ENCODE measurements at places on chromosomes 13 and 19.

GRCh38 chr19:30870876-30871275 is 478.4 kb downstream of the TSHZ3 start:
- no peak for DNase-seq

GRCh38 chr19:44345959-44346358 is 10.5 kb downstream of the ZNF112 start:
- peak; percentile 91 for DNase-seq

GRCh38 chr19:33731881-33732280 is 64.8 kb upstream of the KCTD15 start:
- DNase-seq = no peak

DNA sequence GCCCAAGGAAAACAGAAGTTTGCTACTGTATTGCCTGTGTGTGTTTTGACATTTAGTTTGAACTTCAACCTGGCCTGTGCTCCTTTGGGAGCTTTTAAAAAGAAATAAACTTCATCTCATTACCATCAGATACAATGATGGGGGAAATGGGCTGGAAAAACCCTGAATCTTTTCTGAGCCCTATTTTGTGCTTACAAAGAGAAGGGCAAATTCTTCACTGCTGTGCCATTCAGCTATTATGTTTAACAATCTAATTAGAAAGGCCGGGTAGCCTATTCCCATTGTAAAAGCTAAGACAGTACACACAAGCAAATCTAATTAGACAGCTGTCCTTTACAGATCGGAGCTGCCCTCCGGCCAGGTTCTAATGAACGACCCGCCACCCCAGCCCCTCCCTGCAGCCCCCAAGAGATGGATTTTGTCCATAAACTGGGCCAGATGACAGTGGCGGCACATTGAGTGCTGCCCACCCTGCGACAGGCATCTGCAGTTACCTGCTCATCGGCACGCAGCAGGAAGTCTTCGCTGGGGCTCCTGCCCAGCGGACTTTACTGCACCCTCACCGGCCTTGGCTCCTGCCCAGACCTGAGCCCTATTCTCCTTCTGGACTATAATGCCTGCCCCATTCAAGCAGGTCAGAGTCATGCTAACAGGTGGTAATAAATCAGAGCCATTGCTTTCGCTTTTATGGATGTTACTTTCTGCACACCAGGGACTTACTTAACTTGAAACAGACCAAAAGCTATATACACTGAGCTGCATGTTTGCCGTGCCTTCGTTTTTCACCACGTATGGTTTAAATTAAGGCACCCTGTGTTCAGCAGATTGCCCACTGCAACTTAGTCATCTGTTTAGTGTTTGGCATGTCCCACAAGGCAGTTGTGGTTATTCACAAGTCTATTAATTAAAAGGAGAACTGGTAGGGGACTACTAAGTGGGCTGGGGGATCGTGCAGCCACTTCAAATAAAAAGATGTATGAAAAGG is 549.6 kb downstream of the FGF9 start:
- DNase-seq = no peak

DNA sequence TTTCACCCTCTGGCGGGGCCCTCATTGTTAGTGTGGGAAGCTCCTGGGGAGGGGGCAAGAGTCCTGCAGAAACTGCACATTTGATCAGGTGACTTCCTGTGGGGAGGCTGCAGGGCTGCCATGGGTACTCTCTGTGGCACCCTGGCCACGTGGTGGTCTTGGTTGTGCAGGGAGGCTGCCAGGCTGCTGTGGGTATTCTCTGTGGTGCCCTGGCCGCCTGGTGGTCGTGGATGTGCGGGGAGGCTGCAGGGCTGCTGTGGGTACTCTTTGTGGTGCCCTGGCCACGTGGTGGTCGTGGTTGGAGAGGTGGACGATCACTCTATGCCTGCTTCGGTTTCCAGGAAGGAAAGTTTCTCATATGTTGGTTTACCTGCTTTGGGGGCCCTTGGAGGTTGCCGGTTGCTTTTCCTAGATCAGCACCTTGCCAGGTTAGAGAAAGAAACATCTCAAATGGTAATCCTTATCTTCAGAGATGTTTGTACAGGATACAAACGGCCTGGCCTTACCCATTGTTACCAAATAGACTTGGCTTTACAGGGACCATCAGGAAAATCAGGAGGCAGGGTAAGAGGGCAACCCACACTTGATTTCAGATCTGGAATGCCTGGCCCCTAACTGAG is 22.9 kb downstream of the TEX29 start:
- no peak for DNase-seq

DNA sequence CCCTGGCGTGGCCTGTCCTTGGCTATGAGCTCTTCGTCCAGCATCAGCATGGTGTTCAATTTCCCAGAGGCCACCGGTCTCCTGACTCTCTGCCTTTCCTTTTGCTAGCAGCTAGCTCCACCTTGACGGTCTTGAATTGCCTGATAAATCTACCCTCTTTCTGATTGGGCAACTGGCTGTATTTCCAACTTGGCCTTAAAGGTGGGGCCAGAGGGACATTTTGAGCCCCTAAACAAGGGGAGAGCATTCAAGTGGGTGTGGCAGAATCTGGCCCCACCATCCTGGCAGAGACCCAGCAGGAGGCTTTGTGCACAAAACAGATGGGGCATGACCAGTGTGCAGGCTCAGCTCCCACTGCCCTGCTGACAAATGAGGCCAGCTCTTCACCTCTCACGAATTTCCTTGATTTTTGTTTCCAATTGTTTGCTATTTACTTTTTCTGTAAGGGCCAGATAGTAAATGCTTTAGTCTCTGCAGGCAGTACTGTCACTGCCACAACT is 148.9 kb upstream of the VSTM2B start:
- no peak for DNase-seq

- no peak for DNase-seq
Observed at GRCh38 chr13:64723724-64724123, 2506.4 kb downstream of the PCDH9 start.

DNA sequence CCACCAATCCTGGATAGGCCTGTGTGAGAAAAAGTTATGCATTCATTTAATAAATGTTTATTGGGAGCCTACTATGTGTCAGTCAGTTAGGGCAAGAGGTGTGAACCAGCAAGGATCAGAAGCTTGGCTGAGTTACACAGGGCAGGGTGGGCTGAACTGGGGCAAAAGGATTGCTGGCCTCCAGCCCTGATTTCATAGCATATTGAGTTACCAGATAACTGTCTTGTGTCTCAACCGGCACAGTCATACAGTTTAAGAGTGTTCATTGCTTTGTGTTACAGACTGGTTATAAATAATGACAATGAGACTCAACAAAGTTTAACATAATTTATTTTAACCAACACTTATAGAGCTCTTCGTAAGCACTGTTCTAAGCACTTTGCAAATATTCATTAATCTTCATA is 253.8 kb downstream of the DLEU7 start:
- no peak for DNase-seq

DNA sequence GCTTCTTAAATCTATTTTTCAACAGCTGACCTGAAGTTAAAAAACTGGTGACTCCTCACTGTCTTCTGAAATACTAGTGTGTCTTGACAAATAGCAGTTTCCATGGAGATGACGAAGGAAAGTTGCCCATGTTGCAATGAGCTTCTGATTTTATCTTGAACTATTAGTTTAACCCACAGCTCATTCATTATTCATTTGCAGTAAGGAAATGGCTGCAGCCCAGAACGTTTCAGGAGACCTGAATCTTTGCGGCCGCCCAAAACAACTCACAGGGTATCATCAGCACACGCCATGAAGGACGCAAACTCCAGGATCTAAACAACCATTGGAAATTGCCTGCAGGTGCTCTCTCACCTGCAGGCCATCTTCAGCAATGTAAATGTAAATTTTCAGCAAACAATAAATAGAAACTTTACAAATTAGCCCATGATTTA is 142.5 kb downstream of the DCLK1 start:
- no peak for DNase-seq

DNA sequence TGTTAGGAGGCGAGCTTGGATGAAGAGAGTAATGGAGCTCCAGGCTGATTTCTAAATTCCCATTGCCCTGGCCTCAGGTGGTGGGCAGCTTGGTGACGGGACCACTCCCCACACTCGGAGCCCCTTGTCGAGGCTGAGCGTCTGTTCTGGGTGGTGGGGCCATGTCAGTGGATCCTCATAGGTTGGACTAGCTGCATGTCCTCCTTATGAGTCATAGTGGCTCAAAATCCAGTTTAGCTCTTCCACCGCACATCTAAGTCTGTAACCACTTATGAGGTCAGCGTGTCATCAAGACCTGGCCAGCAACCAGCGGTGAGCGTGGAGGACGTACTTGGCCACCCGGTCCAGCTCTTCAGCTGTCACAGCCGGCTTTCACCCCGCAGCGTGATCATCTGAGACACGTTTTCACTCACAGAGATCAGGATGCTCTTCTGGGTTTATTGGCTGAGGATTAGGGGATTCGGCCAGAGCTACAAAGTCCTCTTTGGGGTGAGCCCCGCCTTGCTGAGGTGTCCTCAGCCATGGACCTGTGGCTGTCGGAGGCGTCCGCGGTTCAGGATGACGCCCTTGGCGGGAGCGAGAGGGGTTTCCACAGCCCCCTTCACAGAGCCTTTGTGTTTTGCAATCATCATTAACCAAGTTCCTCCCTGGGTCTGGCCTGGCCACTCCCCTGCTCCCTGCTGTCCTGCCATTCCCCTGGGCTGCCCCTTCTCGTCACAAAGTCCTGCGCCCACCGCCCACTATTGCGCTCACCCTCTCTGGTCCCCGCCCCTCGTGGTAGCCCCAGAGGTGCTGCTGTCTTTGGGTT is 41.9 kb downstream of the ADPRHL1 start:
- no peak for DNase-seq

DNA sequence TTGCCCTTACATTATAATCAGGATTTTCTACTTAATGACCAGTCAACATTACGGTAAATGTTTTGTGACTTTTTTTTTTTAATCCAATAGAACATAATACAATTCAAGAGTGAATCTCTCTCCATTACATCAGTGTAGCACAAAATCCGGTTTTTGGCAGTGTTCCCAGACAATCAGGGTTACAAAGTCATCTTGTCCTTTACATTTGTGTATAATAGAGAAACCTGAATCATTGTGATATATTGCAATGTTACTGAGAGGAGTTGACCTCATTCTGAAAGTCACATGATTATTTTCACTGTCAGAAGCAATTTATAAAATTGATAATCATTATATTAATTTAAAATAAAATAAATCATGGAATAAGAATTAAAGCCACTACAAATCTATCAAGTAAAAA is 1346.0 kb upstream of the SPRY2 start:
- DNase-seq = no peak

- DNase-seq = peak; percentile 2
Observed at GRCh38 chr13:90545070-90545840, 802.2 kb upstream of the MIR17HG start.

DNA sequence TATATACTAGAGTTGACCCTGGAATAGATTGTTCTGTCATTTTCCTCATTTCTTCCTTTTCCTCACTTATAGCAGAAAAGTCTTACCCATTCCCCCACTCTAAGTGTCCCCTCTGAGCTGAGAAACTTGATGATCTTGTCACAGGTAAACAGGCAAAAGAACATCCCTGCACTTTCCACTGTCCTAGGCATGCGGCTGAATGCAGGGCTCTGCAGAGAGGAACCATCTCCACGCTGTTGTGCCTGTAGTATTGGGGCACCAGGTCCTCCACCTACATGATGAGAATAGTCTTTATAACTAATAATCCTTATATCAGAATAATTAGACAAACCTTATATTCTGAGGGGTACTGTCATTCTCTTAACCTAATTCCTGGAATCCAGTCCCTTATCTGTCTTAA is 211.3 kb downstream of the RBM26 start:
- no peak for DNase-seq

GRCh38 chr13:48233889-48234488 is 983 bp downstream of the ITM2B start:
- no peak for DNase-seq

DNA sequence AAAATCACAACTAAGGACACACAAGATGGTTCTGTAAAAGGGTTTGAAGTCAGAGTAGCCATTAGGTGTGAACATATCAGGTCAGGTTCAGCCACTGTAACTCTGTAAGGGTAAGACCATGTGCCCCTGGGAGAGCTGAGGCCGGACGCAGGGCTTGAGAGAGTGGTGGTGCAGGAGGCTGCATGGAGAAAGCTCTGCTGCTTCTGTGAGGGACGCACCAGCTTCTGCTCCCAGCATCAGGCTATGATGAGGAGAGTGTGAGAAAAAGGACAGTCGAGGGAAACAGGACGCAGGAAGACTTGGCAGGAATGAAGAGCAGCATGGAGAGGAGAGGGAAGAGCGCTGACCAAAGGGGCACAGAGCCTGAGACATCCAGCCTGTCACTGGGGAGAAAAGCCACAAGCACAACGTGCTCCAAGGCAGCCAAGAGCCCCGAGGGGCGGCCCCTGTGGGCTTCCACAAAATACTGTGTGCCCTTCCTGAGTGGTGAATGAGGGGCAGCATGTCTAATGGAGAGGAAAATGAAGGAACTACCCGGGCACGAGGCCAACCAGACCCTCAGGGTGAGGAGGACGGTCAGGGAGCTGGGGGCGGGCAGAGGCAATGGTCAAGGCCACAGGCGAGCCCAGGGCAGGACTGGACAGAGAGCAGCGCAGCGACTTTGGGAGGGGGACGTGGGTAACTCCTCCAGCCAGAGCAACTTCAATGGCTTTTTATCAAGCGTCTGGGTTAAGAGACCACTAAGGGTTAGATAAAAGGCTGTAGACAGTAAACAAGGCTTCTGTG is 107.7 kb downstream of the COL4A1 start:
- DNase-seq = no peak

GRCh38 chr19:703651-704446 is 4.9 kb upstream of the PALM start:
- DNase-seq = no peak

DNA sequence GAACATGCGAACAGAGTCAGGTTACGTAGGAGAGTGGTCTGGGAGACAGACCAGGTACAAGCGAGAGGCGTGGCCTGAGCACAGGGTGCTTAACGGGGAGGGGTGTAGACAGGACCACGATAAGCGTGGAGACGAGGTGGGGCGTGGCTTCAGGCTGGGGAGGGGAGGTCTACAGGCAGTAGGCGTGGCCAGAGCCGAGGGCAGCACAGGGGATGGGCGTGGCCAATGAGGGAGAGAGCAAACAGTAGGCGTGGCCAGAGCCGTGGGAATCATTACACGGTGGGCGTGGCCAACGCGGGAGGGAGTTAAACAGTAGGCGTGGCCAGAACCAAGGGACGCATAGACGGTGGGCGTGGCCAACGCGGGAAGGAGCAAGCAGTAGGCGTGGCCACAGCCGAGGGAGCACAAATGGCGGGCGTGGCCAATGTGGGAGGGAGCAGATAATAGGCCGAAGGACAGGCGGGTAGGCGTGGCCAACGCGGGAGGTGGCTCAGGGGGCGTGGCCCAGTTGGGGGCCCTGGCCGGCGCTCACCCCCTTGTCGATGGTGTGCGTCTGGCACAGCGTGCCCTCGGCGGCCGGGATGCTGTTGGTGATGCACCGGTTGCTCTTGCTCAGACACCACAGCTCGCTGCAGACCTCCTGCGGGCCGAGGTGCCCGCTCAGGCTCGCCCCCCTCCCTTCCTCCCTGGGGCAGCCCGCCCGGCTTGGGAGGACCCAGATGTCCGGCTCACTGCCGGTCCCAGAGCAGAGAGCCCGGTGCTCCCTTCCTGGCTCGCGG is 15.2 kb upstream of the MYO1F start:
- DNase-seq = no peak

DNA sequence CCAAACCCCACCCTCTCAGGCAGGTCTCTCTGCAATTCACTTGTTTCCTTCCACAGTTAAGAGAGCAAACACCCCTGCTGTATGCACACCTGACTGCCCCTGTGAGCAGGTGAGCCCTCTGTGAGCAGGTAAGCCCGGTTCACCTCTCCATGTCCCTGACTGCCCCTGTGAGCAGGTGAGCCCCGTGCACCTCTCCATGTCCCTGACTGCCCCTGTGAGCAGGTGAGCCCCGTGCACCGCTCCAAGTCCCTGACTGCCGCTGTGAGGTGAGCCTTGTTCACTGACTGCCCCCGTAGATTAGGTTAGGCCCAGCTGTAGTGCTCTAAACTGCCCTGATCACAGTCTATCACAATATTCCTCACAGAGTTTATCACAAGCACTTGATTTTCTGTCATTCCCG is 29.2 kb downstream of the TMTC4 start:
- no peak for DNase-seq

Measured in NCI-H446 (cell line).